LHCN-M2 (cell line): ENCODE measurements at places on chromosomes 16 and 17. TPM values are rescaled to one million over a fixed set of nuclear protein-coding genes. Genes with fewer than 3 reads are reported as not detected.

PARN gene
- 29.8 and 41.6 TPM in 2 replicates for total RNA-seq

AOC3 gene
- 0.17 TPM in 1 of 2 replicates, not detected in the other for total RNA-seq

MYH8 gene
- 0.11 TPM in 1 of 2 replicates, not detected in the other for total RNA-seq

VASN gene
- 7.1 and 12.5 TPM in 2 replicates for total RNA-seq

MRPL45 gene
- 34.4 and 40.3 TPM in 2 replicates for total RNA-seq

ADAP2 gene
- 0.75 TPM in 1 of 2 replicates, not detected in the other for total RNA-seq

LRRC37A gene
- 0.34 and 0.64 TPM in 2 replicates for total RNA-seq
